ENCODE measurements at places on chromosomes 6 and 20. TPM values are rescaled to one million over a fixed set of nuclear protein-coding genes. Genes with fewer than 3 reads are reported as not detected.

DNA sequence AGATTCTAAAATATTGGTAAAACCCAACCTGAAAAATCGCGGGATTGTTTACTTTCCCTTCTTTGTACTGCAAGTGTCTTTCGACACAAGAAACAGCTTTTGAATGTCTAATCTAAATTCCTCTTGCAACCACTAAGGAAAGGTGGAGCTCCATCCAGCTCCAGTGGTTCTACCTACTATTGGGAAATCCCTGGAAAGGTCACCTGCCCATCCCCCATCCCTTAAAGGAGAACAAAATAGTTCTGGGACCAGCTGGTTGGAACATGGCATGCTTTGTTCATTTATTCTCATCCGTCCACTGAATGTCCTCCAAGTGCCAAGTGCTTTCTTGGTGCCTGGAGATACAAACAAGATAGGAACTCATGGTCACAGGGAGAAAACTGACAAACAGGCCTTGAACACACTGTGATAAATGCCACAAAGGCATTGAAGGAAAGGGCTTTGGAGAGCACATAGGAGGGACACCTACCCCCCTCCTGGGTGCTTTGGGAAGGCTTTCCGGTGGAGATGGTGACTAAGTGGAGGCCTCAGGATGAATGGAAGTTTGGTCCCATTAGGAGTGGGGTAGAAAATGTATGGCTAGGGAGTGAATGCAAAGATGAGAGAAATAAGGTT lies 2.3 kb upstream of the CITED2 start:
- no peak for DNase-seq

C6orf15 gene
- 0.19 TPM for polyA plus RNA-seq

ARG1 gene
- polyA plus RNA-seq, result 0.40 TPM

OR2B3 gene
- polyA plus RNA-seq, result not detected

GRCh38 chr20:37357481-37358365 lies 11.8 kb downstream of the SRC start:
- no peak for DNase-seq

- DNase-seq, result no peak
Observed at GRCh38 chr20:46994341-46994740, 99.7 kb downstream of the EYA2 start.

DNA sequence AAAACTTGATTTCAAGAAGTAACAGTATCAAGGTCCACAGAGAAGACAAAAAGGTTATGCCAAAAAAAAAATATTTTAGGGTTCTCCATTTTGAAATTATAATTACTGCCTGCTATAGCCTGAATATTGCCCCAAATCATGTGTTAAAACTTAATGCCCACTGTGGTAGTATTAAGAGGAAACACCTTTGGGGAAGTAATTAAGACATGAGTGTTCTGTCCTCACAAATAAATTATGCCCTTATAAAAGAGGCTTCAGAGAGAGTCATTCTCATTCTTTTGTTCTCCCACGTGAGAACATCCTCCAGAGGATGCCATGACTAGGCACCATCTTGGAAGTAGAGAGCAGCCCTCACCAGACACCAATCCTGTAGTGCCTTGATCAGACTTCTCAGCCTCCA lies 66.2 kb downstream of the GMDS start:
- DNase-seq, result no peak

- no peak for DNase-seq
Observed at GRCh38 chr20:755941-756340, 12.4 kb downstream of the SLC52A3 start.

SLC17A3 gene
- 0.89 TPM for polyA plus RNA-seq

- DNase-seq, result no peak
Observed at GRCh38 chr6:4856785-4857184, 80.6 kb downstream of the CDYL start.

GRCh38 chr6:24861934-24862333 lies 63.2 kb upstream of the ARMH2 start:
- DNase-seq, result no peak

GRCh38 chr20:20009784-20010253 lies 7.3 kb upstream of the NAA20 start:
- no peak for DNase-seq

DNA sequence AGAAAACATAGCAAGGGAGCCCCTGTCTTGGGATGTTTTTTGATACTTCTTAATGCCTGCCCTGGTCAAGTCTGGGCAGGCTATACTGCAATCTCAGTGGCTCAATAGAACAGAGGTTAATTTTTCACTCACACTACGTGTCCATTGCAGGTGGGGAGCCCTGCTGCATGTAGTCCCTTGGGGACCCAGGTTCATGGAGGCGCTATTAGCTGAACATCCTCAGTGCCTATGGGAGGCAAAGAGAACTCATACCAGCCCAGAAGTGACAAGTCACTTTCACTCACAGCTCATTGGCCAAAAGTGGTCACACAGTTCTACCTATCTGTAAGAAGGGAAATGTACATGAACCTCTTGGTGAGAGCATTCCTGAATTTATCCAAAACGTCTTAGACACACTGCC lies 23.2 kb downstream of the CGA start:
- no peak for DNase-seq

GRCh38 chr6:75874224-75874623 lies 125.2 kb downstream of the MYO6 start:
- no peak for DNase-seq

DNA sequence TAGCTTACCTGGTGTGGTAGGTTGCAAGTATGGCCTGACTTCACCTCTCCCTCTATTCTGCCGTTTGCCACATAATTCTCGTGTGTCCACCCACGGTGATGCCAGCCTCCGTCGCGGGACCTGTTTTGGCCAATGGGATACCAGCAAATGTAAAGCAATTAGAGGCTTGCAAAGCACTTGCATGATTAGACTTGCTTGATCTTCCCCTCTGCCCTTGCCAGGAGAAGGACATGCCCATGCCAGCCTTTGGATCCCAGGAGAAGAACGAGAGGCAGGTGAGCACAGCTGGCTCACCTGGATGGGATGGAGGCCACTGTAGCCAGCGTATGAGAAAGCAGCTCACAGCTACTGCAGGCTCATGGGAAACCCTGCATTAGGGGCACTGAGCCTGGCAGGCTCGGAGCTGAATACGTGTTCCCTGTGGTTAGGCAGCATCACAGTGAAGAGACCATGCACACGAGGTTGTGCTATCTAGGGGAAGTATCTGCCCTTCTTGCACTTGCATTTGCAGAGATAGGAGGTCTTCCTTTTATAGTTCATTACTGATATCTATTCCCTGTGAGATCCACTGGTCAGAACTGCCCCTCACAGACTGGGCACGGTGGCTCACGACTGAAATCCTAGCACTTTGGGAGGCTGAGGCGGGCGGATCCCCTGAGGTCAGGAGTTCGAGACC lies 62.4 kb downstream of the TMEM242 start:
- DNase-seq, result no peak

DNA sequence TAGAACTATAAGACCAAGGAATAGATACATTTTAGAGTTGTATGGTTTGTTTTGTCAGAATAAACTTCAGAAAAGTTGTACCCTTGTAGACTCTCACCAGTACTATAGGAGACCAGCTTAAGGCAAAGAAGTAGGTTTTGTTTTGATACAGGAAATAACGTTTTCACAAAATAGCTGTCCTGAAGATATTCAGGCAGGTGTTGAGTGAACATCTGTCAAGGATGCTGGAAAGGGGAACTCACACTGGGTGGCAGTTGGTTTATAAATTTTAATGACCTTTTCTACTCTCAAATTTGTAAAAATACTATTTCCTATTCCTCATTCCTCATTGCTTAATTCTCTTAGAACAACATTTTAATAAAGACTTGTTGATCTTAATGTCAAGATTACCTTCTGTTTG lies 174.0 kb upstream of the MAN1A1 start:
- DNase-seq, result no peak

GRCh38 chr6:130421585-130421984 lies 55.8 kb downstream of the TMEM200A start:
- no peak for DNase-seq

- DNase-seq, result no peak
Observed at GRCh38 chr6:24802271-24803059, 3.7 kb upstream of the ARMH2 start.

GRCh38 chr6:151765444-151765886 lies 42.0 kb upstream of the ESR1 start:
- DNase-seq, result peak; percentile 19

MYLK4 gene
- polyA plus RNA-seq, result 1.1 TPM

GRCh38 chr6:158109748-158110147 lies 58.3 kb downstream of the SERAC1 start:
- DNase-seq, result no peak
